ENCODE measurements at places on chromosomes 12 and 14. TPM values are rescaled to one million over a fixed set of nuclear protein-coding genes. Genes with fewer than 3 reads are reported as not detected.

SERPINA10 gene
- total RNA-seq = 0.32 TPM

DNA sequence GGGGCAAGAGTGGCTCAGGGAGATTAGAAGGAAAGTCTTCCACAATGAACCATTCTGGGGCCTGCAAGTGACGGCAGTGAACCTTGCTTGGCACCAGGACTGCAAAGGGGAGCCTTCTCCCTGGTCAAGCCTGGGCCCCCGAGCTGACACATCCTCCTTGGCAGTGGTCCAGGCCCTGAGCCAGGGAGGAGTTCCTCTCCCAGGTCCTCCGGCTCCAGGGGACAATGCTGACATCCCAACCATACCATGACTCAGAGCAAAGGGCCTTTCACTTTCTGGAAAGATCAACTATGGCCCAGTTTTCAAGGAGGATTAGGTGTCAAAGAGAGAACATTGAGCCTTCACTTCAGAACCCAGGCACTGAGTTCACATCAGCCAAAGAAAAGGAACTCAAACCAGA, 756.5 kb upstream of the TBX3 start:
- peak; percentile 26 for DNase-seq

SDR9C7 gene
- not detected for total RNA-seq

RFLNA gene
- 0.49 TPM for total RNA-seq

ATXN7L3B gene
- total RNA-seq = 45.9 TPM

NGB gene
- total RNA-seq = not detected

GRCh38 chr12:47825173-47825639, 5.5 kb upstream of the HDAC7 start:
- no peak for DNase-seq

SLC6A12 gene
- total RNA-seq = 1.2 TPM

GRCh38 chr14:42804141-42804540, 1197.5 kb downstream of the LRFN5 start:
- no peak for DNase-seq

DNA sequence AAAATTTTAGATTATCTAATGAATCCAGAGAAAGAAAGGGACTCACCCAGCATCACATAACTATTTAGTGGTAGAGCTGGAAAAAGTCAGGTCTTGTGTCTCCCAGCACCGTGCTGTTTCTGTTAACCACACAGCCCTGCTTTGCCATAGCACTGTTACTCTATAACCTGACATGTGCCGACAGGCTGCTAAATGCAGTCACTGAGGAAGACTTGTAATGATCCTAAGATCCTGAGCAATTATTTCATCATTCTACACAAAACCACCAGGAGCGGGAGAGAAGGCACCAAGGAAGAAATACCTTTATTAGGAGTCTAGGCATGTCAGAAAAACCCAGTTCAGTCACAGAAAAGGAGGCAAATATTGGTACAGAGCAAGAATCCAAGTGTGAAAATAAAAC, 3.1 kb upstream of the NOXRED1 start:
- no peak for DNase-seq

DNA sequence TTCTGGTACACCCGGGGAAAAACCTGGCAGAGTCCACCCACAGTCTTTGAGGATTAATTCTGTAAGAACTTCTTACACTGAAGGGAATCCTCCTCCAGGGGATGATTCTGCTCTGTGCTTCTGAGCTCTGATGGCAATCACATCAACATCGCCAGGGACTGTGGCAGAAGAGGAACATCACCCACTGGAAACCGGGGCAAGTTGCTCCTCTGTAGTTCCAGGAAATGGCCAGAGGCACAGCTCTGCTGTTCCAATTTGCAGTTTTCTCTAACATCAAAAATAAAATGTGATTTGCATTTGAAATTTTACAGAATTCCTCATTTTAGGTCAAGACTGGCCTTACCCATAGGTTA, 207.6 kb downstream of the DAD1 start:
- no peak for DNase-seq

- DNase-seq = peak; percentile 64
Measured at GRCh38 chr12:56221232-56221756, 428 bp downstream of the RNF41 start.

DNA sequence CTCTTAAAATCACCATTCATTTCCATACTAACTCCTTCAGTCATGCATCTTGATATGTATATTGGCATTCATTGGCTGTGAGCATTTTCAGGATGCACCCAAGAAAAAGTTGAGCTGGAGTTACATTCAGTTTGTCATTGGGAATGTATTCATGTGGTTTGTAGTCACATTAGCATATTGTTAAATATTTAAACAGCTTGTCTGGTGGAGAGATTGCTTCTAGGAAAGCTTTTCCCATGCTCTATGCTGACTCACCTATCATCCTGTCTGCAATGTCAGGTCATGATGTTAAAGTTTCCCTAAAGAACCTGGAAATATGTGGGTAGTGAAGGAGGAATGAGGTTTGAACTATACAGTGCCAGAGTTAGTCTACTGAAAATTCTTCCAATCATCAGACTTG, 583.6 kb downstream of the GALC start:
- no peak for DNase-seq

Measured in mucosa of gallbladder (tissue), 1 donor.